ENCODE measurements at places on chromosomes 13 and 19.

DNA sequence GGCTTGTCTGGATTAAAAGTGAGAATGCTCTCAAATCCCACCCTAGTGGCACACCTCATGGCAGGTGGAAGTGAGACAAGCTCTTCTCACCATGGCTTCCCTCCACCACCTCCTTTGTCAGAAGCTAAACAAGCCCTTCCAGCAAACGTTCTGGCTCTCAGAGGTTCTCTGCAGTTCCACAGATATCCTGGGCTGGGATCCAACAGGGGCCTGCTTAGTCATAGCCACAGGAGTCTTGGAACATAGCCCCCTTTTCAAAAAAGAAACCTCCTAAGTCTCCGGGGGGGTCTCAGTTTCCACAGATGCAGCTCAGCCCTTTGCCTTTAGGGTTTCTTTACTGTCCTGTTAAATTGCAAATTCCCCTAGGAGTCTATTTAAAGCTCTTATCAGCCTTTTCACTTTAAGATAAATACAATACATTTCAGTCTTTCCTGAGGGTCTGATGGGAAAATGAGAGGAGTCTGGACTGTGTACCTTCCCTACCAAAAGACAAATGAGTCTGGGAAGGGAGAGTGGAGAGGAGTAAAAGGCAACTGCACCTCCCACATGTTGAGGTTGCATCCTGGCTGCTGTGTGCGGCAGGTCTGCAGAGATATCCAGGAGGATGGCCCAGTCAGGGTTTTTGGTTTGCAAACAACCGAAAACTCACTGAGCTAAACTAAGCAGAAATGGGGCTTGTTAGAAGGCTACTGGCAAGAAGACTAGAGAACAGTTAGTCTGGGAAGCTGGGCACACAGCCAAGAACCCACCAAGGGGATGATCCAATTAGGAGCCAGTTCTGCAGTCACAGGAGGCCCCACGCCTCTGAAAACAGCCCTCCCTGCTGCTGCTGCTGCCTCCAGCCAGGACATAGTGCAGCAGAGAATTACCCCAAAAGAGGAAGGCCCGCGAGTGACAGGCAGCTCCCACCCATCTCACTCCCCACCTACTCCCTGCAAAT, 41.4 kb upstream of the SERP2 start:
- peak; percentile 14 for DNase-seq

DNA sequence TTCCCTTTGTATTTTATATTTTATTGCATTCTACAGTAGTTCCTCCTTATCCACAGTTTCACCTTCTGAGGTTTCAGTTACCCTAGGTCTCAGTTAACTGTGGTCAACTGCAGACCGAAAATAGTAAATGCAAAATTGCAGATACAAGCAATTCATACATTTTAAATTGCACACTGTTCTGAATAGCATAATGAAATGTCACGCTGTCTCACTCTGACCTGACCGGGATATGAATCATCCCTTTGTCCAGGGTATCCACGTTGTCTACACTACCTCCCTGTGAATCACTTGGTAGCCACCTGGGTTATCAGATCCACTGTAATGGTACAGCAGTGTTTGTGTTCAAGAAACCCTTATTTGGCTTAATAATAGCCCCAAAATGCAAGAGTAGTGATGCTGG, 325.0 kb downstream of the DNAJC15 start:
- no peak for DNase-seq

DNA sequence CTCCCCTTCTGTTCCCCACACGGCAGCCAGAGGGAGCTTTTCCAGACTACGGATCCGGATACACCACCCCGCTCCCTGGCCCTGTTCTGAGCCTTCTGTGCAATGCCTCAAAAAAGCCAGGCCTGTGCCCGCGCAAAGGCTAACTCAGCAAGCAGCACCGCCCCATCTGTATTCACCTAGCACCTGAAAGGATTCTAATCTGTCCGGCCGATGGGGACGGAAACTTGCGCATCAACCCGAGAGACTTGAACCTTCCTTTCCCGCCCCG, 589 bp downstream of the ZBTB45 start:
- DNase-seq: peak; percentile 74

- no peak for DNase-seq
Measured at GRCh38 chr13:45055902-45056648, 64.2 kb upstream of the GTF2F2 start.

GRCh38 chr13:20487927-20488326, 37.7 kb downstream of the CRYL1 start:
- no peak for DNase-seq

DNA sequence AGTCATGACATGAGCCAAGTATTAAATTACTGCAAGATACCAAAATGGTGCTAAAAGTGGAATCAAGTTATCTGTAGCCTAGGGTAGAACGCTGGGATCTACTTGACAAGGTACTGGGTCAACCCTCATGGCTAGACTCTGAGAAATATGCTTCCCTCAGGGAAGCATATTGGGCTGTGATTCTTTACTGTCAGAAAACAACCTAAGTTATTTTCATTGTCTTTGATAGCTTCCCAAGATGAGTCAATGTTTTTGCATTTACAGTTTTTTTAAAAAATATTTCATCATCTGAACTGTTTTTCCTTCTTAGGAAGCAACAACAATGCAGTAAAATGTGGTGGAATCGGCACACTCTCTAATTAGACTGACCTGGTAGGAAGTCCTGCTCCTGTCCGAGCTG, 218.0 kb downstream of the RGCC start:
- no peak for DNase-seq
